ENCODE measurements at places on chromosomes 1 and 21.

GRCh38 chr1:116680752-116681151, 13.2 kb upstream of the IGSF3 start:
- DNase-seq = no peak

DNA sequence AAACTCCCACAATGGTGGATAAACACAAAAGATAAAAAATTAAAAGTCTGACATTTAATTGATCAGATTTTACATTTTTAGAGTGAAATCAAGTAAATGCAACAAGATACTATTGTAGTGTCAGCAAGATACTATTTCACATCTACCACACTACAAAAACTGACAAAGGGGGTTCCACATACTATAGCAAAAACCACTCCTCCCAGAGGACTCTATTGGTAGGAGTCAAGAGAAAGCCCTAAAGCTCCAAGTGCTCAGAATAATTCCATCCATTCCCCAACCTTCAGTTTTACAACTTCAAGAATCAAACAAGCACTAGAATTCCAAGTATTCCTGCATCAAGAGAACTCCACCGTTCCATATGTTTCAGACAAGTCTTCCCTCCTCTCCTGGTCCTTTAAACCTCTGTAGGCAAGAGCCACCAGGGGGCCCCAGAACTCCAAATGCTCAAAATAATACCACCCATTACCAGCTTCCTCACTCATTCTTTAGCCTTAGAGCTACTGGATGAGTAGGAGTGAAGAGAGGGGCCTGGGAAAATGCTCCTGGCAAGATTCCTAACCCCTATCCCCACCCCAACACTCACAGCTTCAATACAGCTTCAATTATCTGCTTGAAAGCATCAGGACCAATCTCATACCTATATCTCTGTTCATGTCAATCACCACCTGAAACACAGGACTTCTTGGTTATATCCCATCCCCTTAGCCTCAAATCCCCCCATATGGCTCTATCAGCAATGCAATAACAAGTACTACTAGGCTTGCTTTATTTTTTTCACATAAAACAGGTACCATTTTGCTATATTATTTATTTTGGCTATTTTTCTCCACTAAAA, 9.9 kb downstream of the TOR1AIP2 start:
- peak; percentile 8 for DNase-seq

- no peak for DNase-seq
These were observed 53.0 kb downstream of the KANK4 start for GRCh38 chr1:62265956-62266935.

- DNase-seq = peak; percentile 98
These were observed 14.7 kb upstream of the KCNE1 start for GRCh38 chr21:34526618-34527290.

- DNase-seq = no peak
These were observed 213.5 kb upstream of the IRF2BP2 start for GRCh38 chr1:234823191-234824176.

DNA sequence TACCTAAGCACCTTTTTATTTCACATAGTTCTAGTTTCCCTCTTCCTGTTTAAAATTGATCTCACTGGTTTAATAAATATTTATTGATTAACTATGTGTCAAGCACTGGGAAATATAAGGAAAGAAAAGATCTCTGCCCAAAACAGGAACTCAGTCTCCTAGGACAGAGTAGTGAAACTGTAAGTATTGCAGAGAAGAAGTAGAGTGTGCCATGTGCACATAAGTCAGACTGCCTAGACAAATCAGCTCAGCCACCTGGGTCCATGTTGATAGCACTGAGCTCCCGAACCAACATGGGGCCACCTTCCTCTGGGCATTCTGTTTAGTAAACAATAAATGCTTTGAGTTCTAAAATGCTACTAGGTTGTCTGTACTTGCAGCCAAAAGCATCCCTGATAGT, 9.8 kb upstream of the SSX2IP start:
- no peak for DNase-seq

DNA sequence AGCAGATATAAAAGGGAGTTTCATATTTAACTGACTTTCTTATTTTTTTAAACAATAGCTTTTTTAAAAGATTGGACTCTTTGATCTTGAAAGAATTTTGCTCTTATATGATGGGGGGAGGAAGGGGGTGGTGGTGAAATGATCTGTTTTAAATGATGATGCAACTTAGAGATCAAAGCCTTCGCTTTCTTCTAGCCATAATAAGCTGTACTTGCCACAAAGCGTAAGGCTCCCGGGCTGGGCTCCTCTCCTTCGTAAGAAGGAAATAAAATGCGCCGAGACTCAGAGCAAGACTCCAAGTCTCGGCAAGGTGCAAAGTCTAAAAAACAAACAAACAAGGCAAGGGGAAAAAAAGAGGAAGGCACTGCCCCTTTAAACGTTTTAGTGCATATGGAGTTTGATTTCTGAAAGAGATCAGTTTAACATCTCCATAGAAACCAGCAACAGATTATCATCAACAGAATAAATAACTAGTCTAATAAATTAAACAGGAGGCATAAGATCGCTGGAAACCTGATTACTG, 3.3 kb downstream of the CASZ1 start:
- no peak for DNase-seq

DNA sequence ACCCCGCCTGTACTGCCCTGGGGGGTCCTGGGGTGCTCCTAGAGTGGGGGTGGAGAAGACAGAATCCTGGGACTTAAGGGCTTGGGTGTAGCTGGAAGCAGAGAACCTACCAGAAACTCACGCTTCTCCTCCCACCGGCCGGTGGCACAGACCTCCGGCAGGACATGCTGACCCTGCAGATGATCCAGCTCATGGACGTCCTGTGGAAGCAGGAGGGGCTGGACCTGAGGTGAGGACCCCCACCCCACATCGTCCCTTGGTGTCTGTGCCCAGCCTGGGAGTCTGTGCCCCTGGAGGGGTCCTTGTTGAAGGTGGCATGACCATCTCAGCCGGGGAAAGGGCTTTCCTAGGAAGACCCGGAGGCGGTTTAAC, 70.8 kb downstream of the PIK3CD start:
- no peak for DNase-seq

GRCh38 chr1:162128693-162129356, 59.3 kb downstream of the NOS1AP start:
- no peak for DNase-seq

- no peak for DNase-seq
These were observed 216.4 kb downstream of the FMN2 start for GRCh38 chr1:240308096-240308495.

DNA sequence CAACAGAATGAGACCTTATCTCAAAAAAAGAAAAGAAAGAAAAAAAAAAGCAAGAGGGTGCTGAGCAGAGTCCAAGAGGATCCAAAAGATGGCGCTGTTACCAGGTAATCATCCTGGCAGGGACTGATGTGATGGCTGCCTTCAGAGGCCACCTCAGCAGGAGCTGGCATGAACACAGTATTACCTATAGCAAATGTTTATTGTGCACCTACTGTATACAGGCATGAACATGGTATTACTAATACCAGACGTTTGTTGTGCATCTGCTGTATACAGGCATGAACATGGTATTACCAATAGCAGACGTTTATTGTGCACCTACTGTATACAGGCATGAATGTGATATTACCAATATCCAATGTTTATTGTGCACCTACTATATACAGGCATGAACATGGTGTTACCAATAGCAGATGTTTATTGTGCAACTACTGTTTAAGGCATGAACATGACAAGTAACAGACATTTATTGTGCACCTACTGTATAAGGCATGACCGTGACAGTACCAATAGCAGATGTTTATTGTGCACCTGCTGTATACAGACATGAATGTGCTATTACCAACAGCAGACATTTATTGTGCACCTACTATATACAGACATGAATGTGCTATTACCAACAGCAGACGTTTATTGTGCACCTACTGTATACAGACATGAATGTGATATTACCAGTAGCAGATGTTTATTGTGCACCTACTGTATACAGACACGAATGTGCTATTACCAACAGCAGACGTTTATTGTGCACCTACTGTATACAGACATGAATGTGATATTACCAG, 115.1 kb upstream of the TMEM51 start:
- DNase-seq = no peak

- peak; percentile 33 for DNase-seq
These were observed 35.2 kb downstream of the URB2 start for GRCh38 chr1:229661022-229661877.

GRCh38 chr1:234906654-234907053, 222.0 kb downstream of the TOMM20 start:
- no peak for DNase-seq

GRCh38 chr1:50750021-50750619, 209.9 kb downstream of the FAF1 start:
- DNase-seq = no peak

DNA sequence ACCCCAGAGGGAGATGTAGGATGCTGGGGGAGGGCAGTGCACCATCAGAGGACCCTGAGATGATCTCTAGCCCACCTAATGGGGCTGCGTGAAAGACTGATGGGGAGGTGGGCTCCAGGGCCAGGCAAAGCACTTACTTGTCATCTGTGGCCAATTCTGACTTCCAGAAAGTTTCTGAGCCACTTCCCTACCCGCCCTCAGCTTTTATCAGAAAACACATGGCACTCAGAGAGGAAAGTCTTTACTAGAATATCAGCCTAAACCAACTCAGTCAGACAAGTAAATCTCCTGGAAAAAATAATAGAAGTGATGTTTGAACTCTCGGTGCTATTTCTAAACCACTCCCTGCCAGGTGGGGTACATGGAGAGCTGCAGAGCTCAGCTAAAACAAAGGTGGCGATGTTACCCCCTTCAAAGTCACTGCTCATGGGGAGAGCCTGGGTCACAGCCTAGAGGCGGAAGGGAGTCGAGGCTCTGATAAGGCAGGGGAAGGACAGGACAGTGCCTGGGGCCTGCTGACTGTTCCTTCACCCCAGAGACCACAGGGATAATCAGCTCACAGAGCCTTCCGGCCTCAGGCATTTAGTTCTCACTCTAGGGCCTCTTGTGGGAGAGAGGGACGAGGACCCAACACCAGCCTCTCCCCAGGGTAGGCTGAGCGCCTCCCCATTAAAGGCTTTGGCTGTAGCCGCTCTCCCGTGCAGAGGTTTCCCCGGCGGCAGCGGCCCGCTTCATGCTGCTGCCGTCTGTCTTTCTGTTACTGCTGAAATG, 14.2 kb downstream of the SMIM12 start:
- DNase-seq = no peak

GRCh38 chr1:155678027-155678426, 10.5 kb downstream of the YY1AP1 start:
- no peak for DNase-seq

- no peak for DNase-seq
These were observed 954 bp downstream of the RSBN1 start for GRCh38 chr1:113811156-113811887.

DNA sequence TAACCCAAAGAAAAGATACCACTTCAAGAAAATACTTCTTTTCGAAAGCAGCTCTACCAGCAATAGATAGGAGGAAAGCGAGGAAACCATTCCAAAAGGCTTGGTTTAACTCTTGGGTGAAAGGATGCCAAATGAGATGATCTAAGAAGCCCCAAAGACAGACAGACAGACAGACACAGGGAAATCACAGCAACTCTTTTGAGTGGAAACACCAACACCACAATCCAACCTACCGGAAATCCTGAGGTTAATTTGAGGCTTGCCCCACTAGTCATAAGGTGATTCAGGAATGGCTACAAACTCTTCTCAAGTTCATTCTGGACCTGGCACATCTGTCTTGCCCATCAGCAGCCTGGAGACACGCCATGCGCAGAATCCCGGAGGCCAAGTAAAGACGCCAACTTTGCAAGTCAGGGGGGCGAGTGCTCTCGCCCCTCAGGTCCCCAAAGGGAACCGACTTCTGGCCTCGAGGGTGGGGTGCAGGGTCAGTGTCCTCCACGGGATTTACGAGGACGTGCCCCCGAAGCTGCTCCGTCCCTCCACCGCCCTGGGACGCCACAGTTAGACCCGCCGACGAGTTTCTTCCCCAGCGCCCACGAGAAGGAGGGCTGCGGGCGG, 778 bp downstream of the EVI5 start:
- DNase-seq = no peak

- no peak for DNase-seq
These were observed 138.0 kb downstream of the TRABD2B start for GRCh38 chr1:47859092-47859743.

DNA sequence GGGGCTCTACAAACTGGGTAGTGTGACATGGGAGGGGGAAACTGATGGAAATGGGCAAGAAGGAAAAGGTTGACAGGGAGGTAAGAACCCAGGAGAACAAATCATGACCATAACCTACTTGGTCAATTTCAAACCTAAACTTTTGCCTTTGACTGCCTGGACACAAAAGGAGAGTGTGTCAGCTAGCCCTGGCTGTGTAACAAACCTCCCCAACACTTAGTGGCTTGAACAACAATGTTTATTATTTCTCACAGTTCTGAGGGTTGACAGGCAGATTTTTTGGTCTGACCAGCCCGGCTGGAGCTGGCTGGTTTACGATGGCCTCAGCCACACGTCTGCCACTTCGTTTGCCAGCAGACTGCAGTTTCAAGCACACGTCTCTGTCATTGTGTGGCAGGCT, 92.5 kb downstream of the WDR4 start:
- DNase-seq = no peak

- no peak for DNase-seq
These were observed 54.6 kb downstream of the PRKCZ start for GRCh38 chr1:2104621-2105427.

- no peak for DNase-seq
These were observed 38.3 kb upstream of the ADORA3 start for GRCh38 chr1:111541721-111542120.

GRCh38 chr1:153220606-153221303, 3.4 kb downstream of the PRR9 start:
- no peak for DNase-seq

GRCh38 chr21:42413093-42413492, 9.4 kb downstream of the UBASH3A start:
- DNase-seq = no peak

DNA sequence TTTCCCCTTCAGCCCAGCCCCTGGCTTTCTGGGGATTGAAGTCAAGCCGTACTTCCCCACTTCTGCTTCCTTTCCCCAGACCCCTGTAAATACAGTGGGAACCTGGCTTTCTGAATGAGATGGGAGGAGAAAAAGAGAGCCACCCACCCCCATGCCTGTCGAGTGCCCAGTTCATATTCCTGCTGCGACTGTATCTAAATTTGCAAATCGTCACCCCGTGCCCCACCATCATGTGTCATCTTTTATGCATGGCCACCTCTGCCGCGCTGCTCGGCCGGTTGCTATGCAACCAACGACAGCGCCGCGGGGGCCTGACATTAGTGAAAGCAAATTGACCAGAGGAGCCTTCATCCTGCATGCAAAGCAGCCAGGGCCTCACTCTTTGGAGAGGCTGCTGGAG, 143.0 kb downstream of the ELAVL4 start:
- DNase-seq = no peak

DNA sequence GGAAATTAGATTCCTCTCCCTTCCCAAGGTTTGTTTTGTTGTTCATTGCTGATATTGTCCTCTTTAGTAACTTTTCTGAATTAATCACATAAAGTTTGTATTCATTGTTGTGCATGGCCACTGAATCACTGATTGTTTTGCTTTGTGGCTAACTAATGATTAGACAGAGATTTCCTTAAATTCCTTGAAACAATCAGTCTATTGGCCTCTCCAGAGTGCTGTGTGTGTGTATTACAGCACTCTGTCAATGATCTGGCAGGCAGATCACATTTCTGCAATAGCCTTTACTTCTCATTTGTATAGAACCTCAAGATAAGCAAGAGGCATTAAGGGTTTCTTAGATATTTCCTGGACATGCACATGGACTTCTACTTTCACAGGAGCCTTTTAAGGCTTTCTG, 78.6 kb downstream of the DUSP10 start:
- no peak for DNase-seq
